Activated T-helper 2 cell treated with anti-CD3 and anti-CD28 coated beads, Interferon-gamma antibody, Interleukin-2, Interleukin-4, amounts not matched to agents 10 μg/mL and 5 μg/mL and 100 μg/mL, durations not matched to agents 14 hours and 24 hours and 36 hours (primary cell): ENCODE measurements at places on chromosomes 1 and 21.

DNA sequence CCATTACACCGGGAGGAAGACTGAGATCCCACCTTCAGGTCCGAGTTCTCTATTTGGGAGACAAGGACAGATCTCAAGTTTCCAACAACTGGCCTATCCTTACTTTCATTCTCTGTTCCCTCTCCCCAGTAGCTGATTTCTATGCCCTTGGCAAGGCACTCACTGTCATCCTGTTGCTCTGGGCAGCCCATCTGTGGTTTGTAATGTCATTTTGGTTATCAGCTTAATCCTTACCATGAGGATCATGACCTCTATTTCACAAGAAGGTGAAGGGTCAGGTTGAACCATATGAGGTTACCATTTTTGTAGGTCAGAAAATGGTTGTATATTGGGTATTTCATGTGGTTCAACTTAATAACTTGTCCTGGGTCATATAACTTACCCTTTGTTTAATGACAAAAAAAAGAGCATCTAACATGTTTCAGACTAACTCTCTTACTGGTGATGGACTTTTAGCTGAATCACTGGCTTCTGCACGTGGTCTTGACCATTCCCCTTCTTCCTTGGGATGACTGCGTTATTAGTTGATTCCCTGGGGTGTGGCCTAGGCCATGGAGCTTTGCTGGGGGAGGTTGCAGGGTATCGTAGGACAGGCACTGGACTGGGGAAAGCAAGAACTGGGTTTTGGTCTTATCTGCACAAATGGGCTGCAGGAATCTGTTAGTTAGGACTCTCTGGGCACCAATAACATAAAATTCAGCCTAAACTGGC is 120.2 kb downstream of the ACTL8 start:
- no peaks in the 10 kb centered on the region for H3K4me1 ChIP-seq
- H3K27me3 ChIP-seq = no peaks in the 10 kb centered on the region
- no peak for DNase-seq
- no peak overlapping the region for H3K27ac ChIP-seq

- no peaks in the 10 kb centered on the region for H3K36me3 ChIP-seq
- H3K27ac ChIP-seq = no peak overlapping the region
- DNase-seq = no peak
- H3K27me3 ChIP-seq = no peaks in the 10 kb centered on the region
- H3K4me1 ChIP-seq = no peaks in the 10 kb centered on the region
These were observed 147.9 kb downstream of the KAZN start for GRCh38 chr1:14746393-14746792.

DNA sequence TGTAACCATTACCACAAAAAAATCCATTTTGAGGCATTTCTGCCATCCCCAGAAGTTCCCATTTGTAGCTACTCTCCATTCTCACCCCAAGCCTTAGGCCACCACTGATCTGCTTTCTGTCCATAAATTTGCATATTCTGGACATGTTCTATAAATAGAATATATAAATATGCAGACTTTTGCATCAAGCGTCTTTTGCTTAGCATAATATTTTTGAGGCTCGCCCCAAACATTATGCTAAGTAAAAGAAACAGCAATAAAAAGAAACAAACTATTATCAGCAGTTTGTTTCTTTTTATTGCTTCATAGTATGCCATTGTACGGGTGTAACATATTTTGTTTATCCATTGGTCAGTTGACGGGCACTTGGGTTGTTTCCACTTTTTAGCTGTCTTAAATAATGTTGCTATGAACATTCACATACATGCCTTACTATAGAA is 7.9 kb downstream of the TFAP2E start:
- no peak for DNase-seq
- no peaks in the 10 kb centered on the region for H3K36me3 ChIP-seq
- peaks cover 13% of the 10 kb centered on the region for H3K27me3 ChIP-seq
- peaks cover 15% of the 10 kb centered on the region for H3K4me1 ChIP-seq

GRCh38 chr1:16151196-16151994 is 4.5 kb downstream of the EPHA2 start:
- peaks cover 30% of the 10 kb centered on the region for H3K27me3 ChIP-seq
- H3K4me3 ChIP-seq = no peak overlapping the region
- no peak for DNase-seq
- H3K36me3 ChIP-seq = no peaks in the 10 kb centered on the region
- no peak overlapping the region for H3K27ac ChIP-seq

DNA sequence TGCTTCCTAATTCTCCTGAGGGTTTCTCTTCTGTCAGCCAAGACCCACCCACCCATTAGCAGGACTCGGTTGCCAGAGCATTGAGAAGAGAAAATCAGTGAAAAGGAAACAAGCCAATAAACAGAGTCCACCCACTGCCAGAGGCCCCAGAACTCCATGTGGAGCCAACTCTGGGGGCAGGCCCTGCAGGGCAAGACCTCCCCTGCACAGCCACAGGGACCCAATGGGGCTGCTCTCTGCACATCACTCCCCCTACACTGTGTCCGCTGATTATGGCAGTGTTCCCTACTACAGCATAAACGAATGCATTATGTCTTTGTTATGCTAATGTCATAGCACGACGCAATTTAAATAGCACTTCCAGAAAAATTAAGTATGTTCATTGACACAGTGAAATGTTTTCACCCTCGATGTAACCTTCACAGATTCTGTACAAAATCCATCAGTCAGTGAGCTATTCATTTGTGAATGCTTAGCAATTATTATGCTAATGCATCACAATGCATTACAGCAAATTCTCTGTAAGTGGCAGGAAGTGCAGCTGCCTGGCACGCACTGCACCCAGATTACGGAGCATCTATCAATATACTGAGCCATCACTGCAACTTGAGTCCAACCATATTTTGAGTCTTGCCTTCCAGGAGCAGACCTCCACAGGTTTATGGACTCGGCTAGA is 56.4 kb downstream of the GRIK3 start:
- H3K27me3 ChIP-seq = no peaks in the 10 kb centered on the region
- no peak overlapping the region for H3K4me3 ChIP-seq
- no peak overlapping the region for H3K27ac ChIP-seq
- H3K4me1 ChIP-seq = no peaks in the 10 kb centered on the region
- DNase-seq = no peak
